ENCODE measurements at places on chromosomes 5 and 9.

DNA sequence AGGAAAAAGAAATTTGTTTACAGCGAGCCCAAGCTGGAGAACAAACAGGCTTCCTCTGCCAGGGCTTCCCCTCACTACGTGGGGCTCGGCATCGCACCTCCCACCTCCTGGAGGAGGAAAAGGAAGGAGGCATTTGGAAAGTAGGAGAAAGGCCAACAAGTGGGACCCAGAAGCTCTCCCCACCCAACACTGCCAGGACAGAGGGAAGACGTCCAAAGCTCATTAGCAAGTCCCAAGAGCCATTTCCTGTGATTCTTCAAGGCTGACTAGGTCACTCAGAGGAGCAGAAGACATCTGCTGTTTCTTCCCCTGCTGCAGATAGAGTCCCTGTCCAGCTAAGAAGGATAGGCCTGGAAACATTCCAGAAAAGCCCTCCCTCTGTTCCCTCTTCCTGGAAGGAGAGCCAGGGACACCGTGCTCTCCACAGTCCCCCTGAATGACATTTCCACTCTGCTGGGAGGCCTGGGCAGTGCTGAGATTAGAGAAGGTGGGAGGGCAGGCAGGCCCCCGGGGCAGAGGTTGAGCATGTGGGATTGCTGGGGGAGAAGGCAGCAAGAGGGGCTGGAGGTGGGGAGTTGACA lies 57.0 kb upstream of the NEURL1B start:
- no peak for DNase-seq

GRCh38 chr5:139709582-139710318 lies 61.6 kb downstream of the CXXC5 start:
- no peak for DNase-seq

GRCh38 chr5:14322437-14323187 lies 179.5 kb downstream of the TRIO start:
- no peak for DNase-seq

- DNase-seq, result no peak
Observed at GRCh38 chr9:78133751-78134150, 102.1 kb upstream of the CEP78 start.

DNA sequence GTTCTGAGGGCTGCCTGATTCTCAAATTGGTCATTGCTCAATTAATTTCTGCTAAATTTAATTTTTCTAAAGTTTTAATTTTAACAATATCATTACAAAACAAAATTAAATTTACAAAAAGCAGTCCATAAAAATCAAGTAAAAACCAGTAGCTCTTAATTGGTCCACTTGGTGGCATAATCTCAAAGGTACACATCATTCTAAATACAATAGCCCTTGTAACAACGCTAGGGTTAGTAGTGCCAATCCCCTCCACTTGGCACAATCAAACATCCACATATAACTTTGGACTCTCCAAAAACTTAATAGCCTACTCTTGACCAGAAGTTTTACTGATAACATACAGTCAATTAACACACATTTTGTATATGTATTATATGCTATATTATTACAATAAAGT lies 1.9 kb upstream of the NDUFB6 start:
- no peak for DNase-seq

DNA sequence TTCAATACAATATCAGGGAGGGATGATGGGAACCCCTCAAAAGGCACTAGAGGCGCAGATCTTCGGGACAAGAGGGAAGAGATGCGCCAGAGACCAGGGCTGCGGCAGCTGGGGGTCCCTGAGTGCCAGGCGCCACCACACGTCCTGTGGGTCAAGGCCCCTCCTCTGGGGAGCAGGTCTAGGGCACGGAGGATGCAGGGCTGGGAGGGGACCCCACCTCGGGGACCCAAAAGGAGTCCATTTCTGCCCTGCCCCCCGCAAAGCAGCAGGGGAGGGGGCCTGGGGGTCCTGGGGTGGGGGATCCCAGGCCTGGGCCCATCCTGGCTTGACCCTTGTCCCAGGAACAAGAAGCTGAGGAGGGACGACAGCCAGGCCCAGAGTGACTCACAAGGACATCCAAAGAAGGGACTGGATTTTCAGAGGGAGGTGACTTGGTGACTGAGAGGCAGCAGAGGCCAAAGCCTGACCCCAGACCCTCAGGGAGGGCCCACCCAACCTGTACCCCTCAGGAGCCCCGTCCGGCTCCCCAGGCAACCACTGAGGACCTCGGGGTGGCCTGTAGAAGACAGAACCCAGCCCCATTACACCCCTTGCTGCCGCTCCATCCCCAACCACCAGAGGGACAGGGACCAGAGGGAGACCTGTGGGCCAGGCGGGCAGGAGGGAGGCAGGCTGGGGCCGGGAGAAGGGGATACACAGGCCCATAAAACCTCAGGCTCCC lies 54.2 kb downstream of the LRSAM1 start:
- DNase-seq, result no peak

GRCh38 chr9:24961762-24962161 lies 416.1 kb upstream of the IZUMO3 start:
- no peak for DNase-seq

DNA sequence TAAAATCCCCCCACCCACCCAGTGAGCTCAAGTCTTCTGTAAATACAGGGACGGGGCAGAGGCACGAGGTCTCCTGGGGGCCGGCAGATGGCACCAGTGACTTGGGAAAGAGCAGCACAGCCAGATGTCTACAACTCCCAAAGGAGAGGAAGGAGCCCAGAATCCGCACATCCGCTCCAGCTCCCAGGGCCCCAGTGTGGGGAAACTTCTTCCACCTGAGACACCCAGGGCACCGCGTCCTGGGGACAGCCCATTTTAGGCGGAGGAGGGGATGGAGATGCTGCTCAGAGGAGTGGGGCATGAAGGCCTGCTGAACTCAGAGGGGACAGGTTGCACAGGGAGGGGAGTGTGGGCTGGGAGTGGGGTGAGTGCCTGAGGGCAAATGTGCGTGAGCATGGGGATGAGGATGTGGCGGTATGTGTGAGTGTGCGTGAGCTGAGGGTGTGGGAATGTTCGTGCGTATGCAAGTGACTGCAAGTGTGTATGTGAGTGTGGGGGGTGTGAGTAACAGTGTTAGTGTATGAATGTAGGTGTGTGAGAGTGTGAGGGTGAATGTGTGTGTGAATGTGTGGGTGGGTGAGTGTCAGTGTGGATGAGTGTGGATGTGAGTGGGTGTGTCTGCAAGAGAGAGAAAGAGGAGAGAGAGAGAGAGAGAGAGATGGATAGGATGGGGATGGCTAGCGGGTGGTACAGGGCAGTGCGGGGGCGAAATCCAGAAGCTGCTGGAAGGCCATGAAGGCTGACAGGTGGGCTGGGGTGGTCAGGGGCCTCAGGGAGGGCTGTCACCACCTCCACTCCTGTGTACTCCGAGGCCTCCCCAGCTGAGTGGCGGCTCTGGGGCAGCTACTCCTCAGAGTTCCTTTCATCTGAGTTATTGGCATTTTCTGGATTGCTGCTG lies 63.5 kb downstream of the DUSP1 start:
- DNase-seq, result no peak

DNA sequence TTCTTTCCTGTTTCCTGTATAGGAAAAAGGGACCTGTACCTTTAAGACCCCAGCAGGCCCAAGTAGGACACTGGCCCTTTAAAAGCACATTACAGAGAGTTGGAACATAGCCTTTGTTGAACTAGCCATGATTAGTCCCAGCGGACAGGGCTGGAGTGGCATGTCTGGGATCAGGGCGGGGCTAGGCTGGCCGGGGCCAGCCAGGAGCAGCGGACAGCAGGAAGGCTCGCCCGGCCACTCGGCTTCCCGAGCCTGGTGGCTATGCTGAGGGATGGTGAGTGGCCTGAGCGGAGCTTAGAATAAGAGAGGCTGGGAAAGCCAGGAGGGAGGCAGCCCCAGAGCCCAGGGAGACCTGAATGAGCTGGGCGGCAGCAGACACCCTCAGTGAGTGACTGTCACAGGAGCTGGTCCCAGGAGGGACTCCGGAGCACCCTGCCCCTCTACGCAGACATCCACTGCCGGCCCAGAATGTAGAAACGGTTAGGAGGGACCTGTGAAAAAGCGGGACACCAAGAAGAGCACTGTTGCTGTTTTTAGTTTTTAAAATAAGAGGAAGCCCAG lies 92.1 kb downstream of the DAB2IP start:
- DNase-seq, result no peak

DNA sequence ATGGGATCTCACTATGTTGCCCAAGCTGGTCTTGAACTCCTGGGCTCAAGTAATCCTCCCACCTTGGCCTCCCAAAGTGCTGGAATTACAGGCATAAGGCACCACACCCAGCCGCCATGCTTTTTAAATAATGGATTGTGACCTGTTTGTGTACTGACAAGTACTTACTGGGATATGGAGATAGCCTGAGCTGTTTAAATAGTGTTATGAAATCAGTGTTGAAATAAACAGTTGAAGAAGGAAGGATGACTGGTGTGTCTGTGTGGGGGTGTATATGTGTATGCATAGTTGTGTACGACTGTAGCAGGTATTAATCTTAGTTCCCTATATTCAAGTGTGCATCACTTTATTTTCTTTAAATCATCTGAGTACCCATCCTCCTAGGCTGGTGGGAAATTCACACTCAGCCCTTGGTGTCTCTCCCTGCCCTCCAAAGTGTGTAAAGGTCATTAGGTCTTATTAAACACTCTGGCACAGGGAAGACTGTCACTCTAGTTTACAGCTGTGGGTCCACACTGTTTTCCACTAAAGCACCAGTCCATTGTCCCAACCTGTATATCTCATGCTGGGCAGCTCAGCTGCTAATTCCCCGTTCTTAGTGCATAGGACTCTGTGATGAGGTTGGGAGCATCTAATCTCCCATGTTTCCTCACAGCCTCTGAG lies 91.0 kb downstream of the SNX18 start:
- no peak for DNase-seq

- no peak for DNase-seq
Observed at GRCh38 chr9:123583646-123584045, 227.6 kb downstream of the CRB2 start.

DNA sequence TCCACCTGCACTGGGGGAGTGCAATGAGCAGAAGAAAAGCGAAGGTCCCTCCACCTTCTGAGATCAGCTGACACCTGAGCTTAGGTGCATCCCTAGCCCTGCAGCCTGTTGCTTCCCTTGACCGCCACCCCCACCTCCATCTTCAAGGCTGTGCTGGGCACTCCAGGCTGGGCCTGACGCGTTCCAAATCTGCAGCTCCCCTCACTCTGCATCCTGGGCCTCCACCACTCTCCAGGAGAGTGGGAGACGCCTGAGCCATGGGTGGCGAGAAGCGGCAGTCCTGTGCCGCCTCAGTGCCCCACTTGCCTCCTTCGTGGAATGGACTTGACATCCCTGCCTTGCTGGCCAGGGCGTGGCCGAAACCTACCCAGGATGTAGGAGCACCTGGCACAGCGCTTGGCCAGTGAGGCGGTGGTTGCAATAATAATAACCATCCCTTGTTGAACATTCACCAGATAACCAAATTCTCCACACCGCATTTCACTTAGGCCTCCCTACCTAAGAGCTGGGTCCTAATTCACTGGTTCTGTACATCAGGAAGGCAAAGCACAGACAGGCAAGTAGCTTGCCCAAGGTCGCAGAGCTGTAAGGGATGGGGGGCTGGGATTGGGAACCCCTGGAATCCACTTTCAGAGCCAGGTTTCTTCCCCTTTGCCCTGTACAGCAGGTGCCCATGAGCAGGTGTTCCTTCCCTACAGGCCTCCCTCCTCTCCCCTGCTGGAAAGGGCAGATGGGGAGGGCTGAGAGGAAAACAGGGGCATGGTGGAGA lies 11.7 kb downstream of the B4GALT7 start:
- DNase-seq, result no peak

DNA sequence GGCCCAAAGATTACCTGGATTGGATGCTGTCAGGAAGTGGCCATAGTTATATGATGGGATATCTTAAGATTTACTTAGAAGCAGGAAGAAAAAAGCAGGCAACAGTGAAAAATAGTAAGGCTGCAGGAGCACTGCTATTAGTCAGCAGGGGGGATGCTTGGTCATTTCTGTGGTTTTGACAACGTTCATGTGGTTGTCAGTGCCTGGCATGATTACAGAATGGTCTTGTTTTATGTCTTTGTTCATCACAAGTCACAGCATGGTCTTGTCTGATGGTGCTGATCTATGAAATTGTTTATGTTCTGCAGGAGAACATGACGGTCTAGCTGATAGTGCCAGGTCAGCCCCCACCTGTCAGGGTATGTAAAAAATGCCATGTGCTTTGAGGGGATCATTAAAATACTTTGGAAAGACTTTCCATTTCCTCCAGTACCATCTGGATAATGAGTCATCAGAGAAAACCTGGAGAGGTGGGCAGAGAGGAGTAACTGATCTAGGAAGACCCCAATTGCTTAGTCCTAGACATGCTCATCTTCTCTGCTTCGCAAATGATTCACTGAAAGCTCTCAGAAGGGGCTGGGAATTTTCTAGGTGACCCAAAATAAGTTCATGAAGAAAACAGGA lies 48.5 kb downstream of the PLGRKT start:
- no peak for DNase-seq

- no peak for DNase-seq
Observed at GRCh38 chr9:134980991-134981390, 63.3 kb upstream of the FCN1 start.

DNA sequence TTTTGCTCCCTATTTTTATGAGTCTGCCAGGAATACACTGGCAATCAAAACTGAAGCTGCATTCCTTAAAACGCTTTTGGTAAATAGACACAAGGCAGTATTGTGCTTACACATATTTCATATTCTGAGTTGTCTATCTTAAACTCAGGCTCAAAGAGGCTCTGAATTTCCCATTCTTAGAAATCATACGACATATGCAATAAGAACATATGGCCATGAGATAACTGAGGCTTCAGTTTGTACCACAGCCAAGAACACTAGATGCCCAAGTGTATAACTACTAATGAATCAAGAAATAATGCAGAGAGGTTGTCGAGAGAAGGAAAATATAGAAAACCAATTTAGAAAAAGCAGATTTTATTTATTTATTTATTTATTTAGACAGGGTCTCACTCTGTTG lies 357.4 kb downstream of the NDUFS4 start:
- no peak for DNase-seq

DNA sequence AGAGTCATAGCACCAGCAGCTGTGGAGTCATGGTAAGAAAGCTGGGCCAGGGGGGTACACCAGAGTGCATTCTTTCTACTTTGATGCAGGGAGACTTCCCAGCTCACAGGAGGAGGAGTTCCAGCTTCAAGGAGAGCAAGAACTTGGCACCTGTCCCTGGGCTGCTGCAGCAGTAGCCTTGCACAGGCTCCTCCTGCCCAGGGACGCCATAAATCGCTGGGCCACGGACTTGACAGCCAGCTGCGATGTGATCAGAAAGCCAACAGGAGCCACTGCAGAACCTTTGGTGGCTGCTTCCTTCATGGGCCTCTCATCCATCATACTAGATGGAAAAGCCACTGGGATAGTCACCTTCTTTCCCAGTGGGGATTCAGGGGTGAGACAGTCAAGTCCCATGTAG lies 234.7 kb downstream of the NMUR2 start:
- DNase-seq, result no peak

- DNase-seq, result no peak
Observed at GRCh38 chr5:151708126-151708525, 21.4 kb upstream of the SPARC start.

GRCh38 chr5:59711310-59711709 lies 182.2 kb downstream of the PDE4D start:
- DNase-seq, result no peak

GRCh38 chr5:132017738-132018625 lies 6.5 kb upstream of the ACSL6 start:
- DNase-seq, result no peak

Measured in stimulated activated CD8-positive, alpha-beta memory T cell treated with anti-CD3 and anti-CD28 coated beads, Interleukin-15, amount 100 ng/mL, for 4 hours (primary cell).